ENCODE measurements at places on chromosomes 7 and 10.

DNA sequence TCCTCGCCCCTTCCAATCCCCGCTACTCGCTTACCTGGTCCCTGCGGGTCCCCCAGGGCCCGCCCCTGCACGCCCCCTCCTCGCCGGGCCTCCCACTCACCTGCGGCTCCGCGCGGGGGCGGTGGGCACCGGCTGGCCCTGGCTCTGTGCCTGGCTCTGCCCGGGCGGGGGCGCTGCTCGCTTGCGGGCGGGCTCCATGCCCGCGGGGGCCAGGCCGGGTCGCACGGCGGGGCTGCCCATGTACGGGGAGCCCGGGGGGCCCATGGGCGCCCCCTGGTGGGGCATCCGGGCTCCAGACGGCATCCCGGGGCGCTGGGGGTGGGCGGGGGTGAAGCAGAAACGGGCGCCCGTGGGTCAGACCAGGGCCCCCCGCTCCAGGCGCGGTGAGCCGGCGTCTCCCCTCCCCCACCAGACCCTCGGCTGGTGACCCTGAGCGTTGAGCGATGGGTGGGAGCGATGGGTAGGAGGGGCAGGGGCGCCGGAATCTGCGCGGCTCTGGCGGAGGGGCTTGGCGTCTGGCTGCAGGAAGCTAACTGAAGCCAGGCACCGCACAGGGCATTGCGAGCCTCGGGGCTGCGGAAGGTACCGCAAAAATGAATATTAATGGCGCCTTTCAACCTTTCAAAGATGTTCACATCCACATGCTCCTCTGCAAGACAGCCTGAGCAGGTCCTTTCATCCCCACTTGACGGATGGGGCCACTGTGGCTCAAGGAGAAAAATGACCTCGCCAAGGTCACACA lies 3.0 kb downstream of the SMARCD3 start:
- peak; percentile 72 for ATAC-seq

- ATAC-seq: no peak
Observed at GRCh38 chr10:52541006-52541473, 227.0 kb downstream of the DKK1 start.

- no peak for ATAC-seq
Observed at GRCh38 chr10:96591946-96592345, 5.1 kb upstream of the TM9SF3 start.

DNA sequence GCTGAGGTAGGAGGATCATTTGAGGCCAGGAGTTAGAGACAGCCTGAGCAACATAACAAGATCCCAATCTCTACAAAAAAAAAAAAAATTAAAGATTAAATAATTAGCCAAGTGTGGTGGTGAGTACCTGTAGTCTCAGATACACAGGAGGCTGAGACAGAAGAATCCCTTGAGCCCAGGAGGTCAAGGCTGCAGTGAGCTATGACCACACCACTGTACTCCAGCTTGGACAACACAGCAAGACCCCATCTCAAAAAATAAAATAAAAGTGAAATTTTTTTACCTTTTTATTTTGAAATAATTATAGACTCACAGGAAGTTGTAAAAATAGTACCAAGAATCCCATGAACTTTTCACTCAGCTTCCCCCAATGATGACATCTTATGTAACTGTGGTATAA lies 4.9 kb downstream of the FAM149B1 start:
- ATAC-seq: no peak

- no peak for ATAC-seq
Observed at GRCh38 chr10:88505680-88506215, 77.4 kb downstream of the RNLS start.

Measured in stimulated activated memory B cell treated with anti-CD40 and anti-IgM and Interleukin-4, amounts not matched to agents 10 μg/mL and 1 μg/mL and 100 μg/mL, for 72 hours (primary cell).